8988T (cell line): ENCODE measurements at places on chromosomes 4 and X.

GRCh38 chr4:170005472-170005871 lies 20.7 kb downstream of the MFAP3L start:
- no peak for DNase-seq

DNA sequence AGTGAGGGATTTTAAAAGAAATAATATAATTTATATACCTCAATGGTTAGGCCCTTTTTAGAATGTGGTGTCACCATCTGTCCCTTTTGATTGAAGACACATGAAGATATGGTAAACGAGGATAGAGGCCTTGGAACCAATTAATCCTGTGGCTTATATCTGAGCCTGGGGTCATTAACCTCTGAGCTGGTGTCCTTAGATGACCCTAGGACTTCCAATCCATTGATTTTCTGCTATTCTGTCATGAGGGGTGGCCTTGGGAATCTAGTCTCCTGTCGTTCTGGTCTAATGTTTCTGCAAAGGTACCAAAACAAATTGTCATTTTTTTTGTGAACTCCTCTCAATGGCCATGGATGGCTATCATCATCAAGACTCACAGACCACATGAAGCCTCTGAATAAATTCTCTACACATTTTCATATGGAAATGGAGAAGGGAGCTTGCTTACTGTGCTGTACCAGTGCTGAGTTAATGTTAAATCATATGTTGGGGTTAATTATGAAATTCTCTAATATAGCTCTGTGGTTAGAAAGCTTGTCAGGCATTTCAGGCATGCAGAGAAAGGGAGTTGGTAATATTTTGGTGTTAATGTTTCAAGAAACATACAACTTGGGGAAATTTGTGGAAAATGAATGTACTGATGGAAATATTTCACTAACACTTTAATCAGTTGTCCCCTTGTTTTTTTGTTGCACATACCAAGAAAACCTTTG lies 204.2 kb upstream of the IL15 start:
- DNase-seq: no peak

DNA sequence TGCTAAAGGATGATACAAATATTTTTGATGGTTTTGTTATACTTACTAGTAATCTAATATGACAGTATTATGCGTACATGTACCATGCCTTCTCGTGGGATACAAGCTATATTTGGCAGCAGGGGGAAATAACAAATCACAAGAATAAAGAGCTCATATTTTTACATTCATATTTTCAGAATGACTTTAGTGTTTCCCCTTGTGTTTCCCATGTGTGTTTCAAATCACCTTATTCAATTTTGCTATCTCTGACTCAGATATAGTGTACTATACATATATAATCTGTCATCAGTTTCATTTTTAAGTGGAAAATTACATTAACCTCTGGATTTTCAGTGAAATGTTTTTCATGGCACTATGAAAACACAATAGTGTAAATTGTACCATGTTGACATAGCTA lies 146.8 kb downstream of the RPA4 start:
- no peak for DNase-seq

GRCh38 chr4:93184053-93184452 lies 644.5 kb upstream of the ATOH1 start:
- DNase-seq: no peak

- DNase-seq: no peak
Measured at GRCh38 chrX:29455702-29456101, 759.7 kb upstream of the MAGEB2 start.

GRCh38 chrX:65596270-65597034 lies 61.9 kb upstream of the LAS1L start:
- no peak for DNase-seq

DNA sequence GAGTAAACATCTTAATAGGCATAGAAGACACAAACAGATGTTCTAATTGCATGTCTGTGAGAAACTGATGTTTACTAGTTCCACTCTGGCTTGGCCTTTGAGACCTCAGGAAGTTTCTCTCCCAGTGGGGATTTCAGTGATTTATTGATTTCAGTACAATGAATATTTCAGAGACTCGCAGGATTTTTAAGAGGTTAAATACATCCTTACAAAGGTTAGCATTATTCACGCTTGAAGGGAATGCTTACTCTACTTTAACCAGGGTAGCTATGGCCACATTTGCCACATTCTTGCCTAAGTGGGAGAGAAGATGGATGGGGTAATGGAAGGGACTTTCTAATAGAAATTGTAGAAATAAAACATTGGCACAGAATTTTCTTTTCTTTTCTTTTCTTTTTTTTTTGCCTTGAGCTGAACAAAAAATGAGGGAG lies 480.1 kb downstream of the SPRY1 start:
- DNase-seq: no peak

- DNase-seq: no peak
Measured at GRCh38 chrX:154515090-154515965, 704 bp downstream of the FAM3A start.

GRCh38 chr4:124711471-124712371 lies 811 bp downstream of the ANKRD50 start:
- DNase-seq: peak; percentile 40

DNA sequence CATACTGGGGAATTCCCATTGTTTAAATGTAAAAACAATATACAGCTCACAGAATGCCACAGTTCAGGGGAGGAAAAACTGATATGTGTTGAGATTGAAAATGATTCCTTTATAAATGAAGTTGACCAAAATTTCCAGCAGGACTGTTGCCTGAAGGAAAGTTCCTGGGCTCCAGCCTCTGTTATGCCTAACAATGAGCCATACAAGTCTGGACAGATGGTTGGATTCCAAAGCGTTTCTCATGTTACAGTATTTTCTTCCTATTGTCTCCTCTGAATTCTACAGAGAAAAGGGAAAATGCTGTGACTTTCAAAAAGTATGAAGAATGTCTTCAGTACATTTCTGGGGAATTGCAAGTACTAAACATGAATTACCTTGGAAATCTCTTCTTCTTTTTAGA lies 73.3 kb downstream of the ALPK1 start:
- no peak for DNase-seq

- DNase-seq: no peak
Measured at GRCh38 chr4:155545456-155545855, 121.2 kb upstream of the GUCY1A1 start.

DNA sequence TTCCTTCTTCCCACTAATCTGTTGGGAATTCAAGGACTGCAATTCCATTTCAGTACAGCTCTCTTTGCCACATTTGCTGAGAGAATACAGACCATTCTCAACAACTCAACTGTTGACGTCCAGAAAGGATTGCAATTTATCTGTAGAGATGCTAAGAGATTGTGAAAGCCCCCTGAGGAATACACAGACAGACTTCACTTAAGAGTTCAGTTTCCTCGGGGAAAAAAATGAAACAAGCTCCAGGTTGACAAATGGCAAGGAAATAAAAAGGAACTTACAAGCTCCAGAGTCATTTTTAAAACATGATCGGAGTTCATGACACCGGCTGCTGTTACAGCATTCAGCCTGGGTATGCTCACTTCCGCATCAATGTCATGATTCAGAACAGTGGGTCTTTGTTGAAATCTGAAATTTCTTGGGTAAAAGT lies 13.8 kb downstream of the TLR10 start:
- DNase-seq: no peak

DNA sequence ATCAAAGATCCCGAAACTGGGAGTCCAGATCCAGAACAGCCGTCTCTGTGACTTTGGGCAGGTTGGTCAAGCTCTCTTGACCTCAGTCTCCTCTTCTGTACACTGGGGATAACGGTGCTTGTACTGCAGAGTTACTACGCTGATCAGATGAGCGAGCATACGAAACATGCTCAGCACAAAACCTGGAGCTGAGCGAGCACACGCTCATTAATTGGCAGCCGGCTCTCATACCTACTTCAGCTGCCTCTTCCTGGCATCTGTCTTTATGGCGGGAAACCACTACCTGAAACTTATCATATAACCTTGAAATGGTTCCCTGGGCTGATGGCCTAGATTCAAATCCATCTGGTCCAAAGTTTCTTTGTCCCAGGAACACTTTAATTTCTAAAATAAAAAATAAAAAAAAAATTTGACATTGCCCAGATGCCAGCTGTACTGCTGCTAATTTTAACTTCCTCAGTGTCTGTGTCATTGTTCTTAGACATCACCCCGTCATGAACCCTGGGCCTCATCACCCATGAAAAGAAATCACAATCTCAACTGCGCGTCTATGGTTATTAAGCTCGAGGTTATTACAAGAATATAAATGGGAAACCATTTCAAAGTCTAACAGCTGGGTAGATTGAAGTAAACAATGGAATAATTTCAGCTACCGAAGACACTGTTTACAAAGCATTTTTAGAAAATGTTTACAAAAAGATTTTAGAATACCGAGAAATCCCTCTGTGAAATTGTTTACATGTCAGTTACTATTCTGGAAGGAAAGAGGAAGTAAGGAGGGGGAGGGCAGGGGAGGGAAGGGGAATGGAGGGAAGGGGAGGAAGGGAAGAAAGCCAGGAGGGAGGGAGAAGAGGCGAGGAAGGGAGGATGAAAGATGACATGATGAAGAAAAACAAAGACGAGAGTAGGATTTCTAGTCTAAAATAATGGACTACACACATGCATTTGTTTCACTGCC lies 49.0 kb downstream of the CRMP1 start:
- DNase-seq: no peak

DNA sequence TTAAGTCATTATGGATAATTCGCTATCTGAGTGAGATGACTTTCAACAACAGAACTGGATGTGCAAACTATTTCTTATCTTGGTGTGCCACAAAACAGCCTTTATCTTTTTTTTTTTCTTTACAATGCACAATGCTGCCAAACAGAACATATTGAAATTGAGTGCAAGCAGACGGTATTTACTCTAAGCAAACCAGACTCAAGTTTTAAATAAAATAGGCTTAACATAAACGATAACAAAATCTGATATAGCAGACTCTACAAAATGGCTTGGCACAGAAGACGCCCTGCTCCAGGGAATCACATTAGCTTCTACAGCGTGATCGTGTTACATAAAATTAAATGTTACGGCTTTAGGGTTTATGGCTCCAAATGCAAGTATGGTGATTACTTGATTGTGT lies 9.6 kb upstream of the STK32B start:
- DNase-seq: no peak

DNA sequence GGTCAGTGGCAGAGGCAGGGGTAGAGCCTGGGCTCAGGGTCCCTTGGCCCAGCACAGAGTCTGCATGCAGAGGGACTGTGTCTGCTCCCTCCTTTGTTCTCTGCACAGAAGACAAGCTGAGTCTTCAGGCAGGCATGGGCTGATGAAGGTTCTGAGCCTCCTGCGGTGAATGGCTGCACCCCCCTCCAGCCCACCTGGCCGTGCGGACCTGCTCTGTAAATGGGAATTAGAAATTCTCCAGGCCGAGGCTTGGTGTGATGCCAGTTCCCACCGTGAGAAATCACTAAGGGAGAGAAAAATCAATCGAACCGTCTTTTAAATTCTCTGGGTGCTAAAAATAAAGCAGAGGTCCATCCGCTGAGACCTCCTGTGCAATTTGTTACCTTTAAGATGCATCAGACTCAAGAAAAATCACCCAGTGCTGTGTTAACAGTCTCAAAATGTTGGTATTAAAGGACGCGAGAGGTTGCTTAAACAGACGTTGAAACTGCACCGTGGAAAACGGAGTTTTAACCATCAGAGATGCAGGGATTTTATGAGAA lies 96.0 kb downstream of the WFS1 start:
- no peak for DNase-seq

GRCh38 chrX:47180346-47180745 lies 13.3 kb upstream of the UBA1 start:
- no peak for DNase-seq

DNA sequence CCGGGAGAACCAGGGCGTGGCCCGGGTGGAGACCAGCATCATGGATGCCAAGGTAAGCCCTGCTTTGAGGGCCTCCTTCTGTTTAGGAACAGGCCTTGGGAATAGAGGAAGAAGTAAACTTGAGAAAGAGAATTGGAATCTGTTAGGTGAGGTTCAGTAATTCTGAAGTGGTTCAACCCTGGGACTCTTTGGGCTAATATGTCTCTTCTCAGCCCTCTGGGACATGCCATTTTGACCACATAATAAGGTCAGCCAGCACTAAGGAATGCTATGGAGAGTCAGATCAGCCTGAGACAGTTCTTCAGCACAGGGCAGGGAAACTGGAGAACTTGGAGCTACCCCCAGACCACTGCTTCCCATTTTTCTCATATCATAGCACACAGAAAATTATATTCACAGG lies 63.3 kb upstream of the PRPS1 start:
- no peak for DNase-seq

DNA sequence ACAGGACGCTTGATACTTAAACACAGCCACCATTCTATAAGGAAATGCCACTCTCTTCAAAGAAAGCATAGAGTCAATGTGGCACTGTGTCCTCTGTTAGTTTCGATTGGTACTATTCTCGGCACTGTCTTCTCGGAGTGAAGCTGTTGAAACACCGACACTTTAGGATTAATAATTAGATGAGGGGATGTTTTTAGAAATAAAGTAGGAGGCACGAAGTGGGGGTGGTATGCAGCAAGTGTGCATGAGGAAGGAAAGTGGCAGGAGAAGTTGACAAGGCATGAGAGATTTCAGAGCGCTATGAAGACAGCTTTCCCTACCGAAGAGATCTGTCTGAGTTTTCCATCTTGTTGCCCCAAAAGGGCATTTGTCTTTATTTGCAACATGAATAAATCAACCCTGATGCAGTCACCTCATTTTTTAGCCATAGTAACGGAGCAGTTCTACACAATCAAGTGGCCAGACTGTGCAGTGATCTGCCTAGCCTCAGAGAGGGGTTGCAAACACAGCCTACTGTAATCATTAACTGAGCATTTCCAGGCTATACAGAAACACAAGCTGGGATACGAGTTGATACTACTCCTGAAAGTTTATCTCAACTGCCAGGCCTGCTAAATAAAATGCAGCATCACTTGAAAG lies 8.3 kb downstream of the GPRIN3 start:
- no peak for DNase-seq

GRCh38 chr4:24816797-24817196 lies 21.4 kb downstream of the SOD3 start:
- DNase-seq: no peak

DNA sequence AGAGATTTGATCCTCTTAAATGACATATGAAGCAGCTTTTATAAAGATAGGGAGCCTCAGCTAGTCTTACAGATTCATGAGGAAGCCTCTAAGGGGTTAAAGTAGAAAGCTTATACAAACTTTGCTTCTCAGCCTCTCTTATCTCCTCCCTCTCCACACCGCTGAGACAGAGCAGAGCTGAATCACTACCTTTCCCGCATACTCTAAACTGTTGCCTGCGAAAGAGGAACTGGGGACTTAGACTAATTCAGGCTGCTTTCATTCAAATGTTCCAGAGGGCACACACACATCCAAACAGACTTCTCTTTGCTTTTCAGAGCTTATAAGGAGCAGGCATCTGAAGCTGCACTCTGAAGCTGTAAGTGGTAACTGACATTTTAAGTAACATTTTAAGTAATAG lies at the start of gene SERTM2:
Gene SERTM2, plus strand, starts transcription at position 169 of the 400 bp plus-strand sequence. CDS start 7,213 bp downstream, outside the sequence.
- no peak for DNase-seq
